ENCODE measurements at places on chromosomes 6 and 20.

DNA sequence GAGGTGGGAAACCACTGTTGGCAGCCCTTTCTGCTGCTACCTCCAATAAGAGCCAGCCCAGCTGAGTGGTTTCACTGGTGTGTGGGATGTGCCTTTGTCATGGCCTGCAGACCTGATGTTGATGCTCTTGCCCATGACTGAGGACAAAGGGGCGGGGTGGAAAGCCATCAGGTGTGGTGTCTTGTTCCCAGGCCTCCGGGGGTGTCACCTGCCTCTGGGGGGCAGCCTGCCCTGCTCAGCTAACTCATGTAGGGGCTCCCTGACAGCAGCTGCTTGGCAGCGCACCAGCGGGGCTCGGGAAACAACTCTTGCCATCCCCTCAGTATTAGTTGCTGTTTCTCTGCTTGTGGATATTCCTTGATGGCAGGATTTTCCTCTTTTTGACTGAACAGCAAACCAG lies 91.3 kb downstream of the LYRM2 start:
- no peak overlapping the region for H3K27ac ChIP-seq
- no peak overlapping the region for H3K4me3 ChIP-seq
- peaks cover 8% of the 10 kb centered on the region for H3K27me3 ChIP-seq
- no peaks in the 10 kb centered on the region for H3K36me3 ChIP-seq
- no peak for DNase-seq

GRCh38 chr20:35821807-35822242 lies 50.0 kb downstream of the PHF20 start:
- H3K27ac ChIP-seq, result peak overlapping the region; percentile 75
- peaks cover 39% of the 10 kb centered on the region for H3K4me1 ChIP-seq
- peak; percentile 56 for DNase-seq
- H3K4me3 ChIP-seq, result no peak overlapping the region
- H3K36me3 ChIP-seq, result peaks cover 14% of the 10 kb centered on the region
- H3K27me3 ChIP-seq, result no peaks in the 10 kb centered on the region

GRCh38 chr20:10281911-10282310 lies 63.3 kb downstream of the SNAP25 start:
- peaks cover 8% of the 10 kb centered on the region for H3K36me3 ChIP-seq
- H3K27ac ChIP-seq, result peak overlapping the region; percentile 82
- no peak for DNase-seq
- peaks cover 46% of the 10 kb centered on the region for H3K4me1 ChIP-seq
- no peaks in the 10 kb centered on the region for H3K27me3 ChIP-seq
- no peak overlapping the region for H3K4me3 ChIP-seq

GRCh38 chr6:169300916-169301315 lies 47.3 kb upstream of the THBS2 start:
- no peak for DNase-seq
- H3K36me3 ChIP-seq, result no peaks in the 10 kb centered on the region
- H3K4me1 ChIP-seq, result no peaks in the 10 kb centered on the region
- H3K4me3 ChIP-seq, result no peak overlapping the region
- no peaks in the 10 kb centered on the region for H3K27me3 ChIP-seq

DNA sequence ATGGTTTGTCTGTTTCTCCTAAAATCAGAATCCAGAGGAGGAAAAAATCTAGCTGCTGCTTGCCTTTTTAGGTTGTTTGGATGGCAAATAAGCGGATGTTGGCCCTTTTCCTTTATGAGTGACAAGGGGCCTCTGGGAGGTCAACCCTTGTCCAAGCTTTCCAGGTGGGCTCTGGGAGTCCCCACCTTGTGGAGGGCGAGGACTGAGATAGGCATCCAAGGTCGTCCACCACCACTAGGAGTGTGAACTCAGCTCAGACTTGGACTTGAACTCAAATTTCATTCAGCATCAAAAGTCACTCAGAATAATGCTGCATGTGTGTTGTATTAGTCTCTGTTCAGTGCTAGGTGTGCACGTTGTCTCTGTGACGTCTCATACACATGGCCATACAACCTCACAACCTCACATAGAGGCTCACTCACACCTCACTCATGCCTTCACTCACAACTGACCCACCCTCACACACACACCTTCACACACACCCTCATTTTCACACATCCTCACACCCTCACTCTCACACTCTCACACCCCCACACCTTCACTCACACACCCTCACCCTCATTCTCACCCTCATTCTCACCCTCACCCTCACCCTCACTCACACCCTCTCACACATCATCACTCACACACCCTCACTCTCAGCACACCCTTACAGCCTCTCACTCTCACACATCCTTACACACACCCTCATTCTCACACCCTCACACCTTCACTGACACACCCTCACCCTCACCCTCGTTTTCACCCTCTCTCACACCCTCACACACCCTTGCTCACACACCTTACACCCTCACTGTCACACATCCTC lies 18.0 kb downstream of the DYNLT1 start:
- H3K27ac ChIP-seq, result no peak overlapping the region
- no peak for DNase-seq
- no peaks in the 10 kb centered on the region for H3K27me3 ChIP-seq
- H3K36me3 ChIP-seq, result peaks cover 57% of the 10 kb centered on the region
- H3K4me3 ChIP-seq, result no peak overlapping the region

DNA sequence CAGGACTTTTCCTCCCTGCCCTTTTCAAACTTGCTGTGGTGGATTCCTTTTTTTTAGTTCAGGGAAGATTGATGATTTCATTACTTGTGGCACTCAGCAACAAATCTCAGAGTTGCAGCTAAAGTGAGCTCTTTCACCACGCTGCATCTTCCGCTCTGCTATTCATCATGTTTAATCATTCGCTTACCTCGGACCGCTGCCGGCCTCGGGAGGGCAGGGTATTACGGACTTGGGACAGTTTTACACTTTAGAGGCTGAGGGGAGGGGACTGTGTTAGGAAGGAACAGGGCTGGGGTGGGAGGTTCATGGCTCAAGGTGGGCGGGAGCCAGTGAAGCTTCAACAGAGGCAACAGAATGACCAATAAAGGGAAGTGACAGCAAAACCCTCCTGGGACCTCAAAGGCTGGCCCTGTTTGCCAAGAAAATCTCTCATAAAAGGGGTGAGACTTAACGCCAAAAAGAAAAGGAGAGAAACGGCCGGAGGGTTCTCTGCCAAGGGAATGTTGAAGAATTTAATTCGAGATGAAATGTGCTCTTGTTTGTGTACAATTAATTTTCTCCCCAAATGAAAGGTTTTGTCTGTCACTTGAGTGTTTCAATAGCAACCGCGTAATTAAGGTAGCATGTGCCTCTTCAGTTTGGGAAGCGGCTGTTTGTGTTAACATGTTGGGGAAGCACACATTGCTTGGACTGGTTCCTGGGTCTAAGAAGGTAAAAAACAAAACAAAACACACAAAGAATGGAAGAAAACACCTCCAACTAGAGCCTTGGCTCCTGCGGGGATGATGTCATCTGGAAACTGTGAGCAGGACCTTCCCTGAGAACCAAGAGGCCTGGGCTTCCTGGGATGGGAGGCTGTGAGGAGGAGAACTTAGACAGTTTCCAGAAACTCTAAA lies 72.5 kb upstream of the SULF2 start:
- no peaks in the 10 kb centered on the region for H3K4me1 ChIP-seq
- no peak overlapping the region for H3K27ac ChIP-seq
- H3K4me3 ChIP-seq, result no peak overlapping the region
- H3K27me3 ChIP-seq, result peaks cover 11% of the 10 kb centered on the region

GRCh38 chr6:53659458-53659857 lies 6.1 kb downstream of the KLHL31 start:
- H3K27ac ChIP-seq, result no peak overlapping the region
- H3K4me3 ChIP-seq, result no peak overlapping the region
- peaks cover 10% of the 10 kb centered on the region for H3K4me1 ChIP-seq
- H3K27me3 ChIP-seq, result no peaks in the 10 kb centered on the region

DNA sequence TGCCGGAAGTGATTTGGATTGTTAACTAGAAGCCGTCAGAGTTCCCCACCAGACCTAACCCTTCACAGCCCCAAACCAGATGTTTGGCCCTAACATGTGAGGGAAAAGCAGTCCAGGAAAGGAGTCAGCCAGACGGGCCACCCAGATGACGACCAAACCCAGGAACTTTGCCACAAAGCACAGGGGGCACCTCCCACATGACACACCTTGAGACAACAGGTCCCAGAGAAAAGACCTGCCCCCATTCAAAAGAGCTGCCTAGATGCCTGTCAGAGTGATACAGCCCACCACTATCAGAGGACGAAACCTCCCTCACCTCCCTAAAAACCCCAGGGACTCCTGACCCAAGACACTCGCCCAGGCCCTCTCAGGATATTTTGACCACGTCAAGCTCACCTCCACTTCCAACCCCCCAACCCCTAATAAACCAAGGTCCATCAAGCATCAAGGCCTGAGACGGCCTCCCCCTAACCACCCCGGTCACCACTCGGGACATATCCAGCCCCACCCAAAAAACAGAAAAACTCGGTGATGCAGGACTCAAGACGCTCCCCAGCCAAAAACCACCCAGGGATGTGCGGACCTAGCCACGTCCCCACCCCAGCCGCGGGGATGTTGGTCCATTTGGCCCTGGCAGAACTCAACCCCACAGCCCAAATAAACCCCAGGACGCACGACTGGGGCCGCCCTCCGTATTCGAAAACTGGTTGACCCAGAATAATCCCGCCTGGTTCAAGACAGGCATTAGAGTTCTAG lies 662 bp downstream of the ZNF343 start:
- no peak for DNase-seq
- H3K27ac ChIP-seq, result peak overlapping the region; percentile 82
- H3K4me3 ChIP-seq, result peak overlapping the region; percentile 65
- H3K27me3 ChIP-seq, result no peaks in the 10 kb centered on the region
- H3K4me1 ChIP-seq, result peaks cover 17% of the 10 kb centered on the region
- H3K36me3 ChIP-seq, result no peaks in the 10 kb centered on the region

DNA sequence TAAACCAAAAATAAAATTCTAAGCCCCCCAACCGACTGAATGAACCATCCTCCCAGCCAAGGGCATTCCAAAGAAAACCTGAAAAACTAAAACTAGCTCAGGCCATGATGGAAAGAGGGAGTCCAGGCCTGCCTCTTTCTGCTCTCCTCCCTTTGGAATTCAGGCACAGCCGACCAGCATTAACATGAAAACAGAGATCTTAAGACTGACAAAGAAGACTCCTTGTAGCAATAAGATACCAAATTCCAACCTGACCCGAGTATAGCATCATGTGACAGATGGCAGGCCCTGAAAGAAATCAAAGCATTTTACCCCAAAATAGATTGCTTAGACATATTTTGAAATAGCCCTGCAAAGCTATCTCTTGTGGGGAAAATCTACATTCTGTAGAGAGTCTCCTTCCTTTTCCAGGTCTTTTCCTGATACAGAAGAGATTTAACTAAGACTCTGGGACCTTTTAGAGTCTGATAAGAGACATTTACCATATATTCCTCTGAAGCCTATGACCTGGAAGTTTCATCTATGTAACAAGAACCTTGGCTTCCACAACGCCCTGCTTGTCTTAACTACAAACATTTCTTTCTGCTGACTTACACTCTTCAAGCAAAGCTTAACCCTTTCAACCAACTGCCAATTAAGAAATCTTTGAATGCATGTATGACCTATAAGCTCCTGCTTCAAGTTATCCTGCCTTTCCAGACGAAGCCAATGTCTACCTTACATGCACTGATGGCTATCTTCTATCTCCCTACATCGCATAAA lies 22.2 kb upstream of the TXLNB start:
- H3K27me3 ChIP-seq, result no peaks in the 10 kb centered on the region
- no peaks in the 10 kb centered on the region for H3K36me3 ChIP-seq

GRCh38 chr20:15576411-15576810 lies 996.8 kb downstream of the KIF16B start:
- no peaks in the 10 kb centered on the region for H3K36me3 ChIP-seq
- DNase-seq, result no peak
- H3K27ac ChIP-seq, result no peak overlapping the region
- H3K27me3 ChIP-seq, result no peaks in the 10 kb centered on the region

DNA sequence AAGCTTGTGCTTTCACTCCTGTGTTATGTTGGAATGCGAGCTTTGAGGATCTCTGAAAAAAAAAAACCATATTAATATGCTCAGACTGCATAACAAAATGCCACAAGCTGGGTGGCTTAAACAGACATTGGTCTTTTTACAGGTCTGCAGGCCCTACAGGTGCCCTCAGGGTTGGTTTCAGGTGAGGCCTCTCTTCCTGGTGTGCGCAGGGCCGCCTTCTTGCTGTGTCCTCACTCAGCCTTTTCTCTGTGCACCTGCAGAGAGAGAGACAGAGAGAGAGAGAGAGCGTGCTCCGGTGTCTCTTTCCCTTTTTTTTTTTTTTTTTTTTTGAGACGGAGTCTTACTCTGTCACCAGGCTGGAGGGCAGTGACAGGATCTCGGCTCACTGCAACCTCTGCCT lies 114.1 kb upstream of the SNX9 start:
- H3K36me3 ChIP-seq, result no peaks in the 10 kb centered on the region
- no peaks in the 10 kb centered on the region for H3K4me1 ChIP-seq
- no peak overlapping the region for H3K27ac ChIP-seq

DNA sequence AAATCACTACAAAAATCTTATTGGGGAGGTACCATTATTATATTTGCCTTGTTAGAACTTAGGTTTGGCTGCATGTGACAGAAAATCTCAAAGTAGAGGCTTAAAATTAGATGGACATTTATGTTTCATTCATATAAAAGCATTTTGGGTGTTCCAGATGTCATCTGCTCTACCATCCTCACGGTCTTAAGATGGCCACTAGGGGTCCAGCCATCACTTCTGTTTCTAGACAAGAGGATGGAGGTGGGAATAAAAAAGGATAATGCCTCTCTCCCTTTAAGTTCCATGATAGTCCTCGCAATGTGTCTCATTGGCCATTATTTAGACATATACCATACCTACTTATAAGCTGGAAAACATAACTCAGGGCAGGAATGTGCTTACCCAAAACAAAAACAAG lies 929.5 kb downstream of the KIF16B start:
- peaks cover 20% of the 10 kb centered on the region for H3K4me1 ChIP-seq
- 0 out of 2 replicates have a peak overlapping the region, but pooled peaks have one; percentile 38 for H3K27ac ChIP-seq
- no peaks in the 10 kb centered on the region for H3K36me3 ChIP-seq
- no peak overlapping the region for H3K4me3 ChIP-seq
- DNase-seq, result no peak

GRCh38 chr6:129033180-129033579 lies 150.2 kb downstream of the LAMA2 start:
- no peak for DNase-seq
- no peak overlapping the region for H3K4me3 ChIP-seq
- no peak overlapping the region for H3K27ac ChIP-seq
- H3K4me1 ChIP-seq, result peaks cover 31% of the 10 kb centered on the region
- H3K27me3 ChIP-seq, result no peaks in the 10 kb centered on the region

All from SJSA1 (cell line).